Activated naive CD8-positive, alpha-beta T cell treated with anti-CD3 and anti-CD28 coated beads, Interleukin-2, amount 50 U/mL, for 24 hours (primary cell): ENCODE measurements at places on chromosomes 16 and 17.

GRCh38 chr16:683396-684070 lies 601 bp downstream of the JMJD8 start:
- DNase-seq: peak; percentile 31

- DNase-seq: no peak
Measured at GRCh38 chr16:70151391-70151790, 22.2 kb upstream of the CLEC18C start.

GRCh38 chr17:69944406-69944805 lies 130.6 kb upstream of the KCNJ16 start:
- DNase-seq: no peak

- DNase-seq: no peak
Measured at GRCh38 chr16:19963301-19963700, 78.7 kb upstream of the GPRC5B start.

GRCh38 chr17:31736855-31737625 lies 122.0 kb downstream of the COPRS start:
- no peak for DNase-seq

GRCh38 chr17:82963104-82963950 lies 116.1 kb upstream of the METRNL start:
- DNase-seq: peak; percentile 41

DNA sequence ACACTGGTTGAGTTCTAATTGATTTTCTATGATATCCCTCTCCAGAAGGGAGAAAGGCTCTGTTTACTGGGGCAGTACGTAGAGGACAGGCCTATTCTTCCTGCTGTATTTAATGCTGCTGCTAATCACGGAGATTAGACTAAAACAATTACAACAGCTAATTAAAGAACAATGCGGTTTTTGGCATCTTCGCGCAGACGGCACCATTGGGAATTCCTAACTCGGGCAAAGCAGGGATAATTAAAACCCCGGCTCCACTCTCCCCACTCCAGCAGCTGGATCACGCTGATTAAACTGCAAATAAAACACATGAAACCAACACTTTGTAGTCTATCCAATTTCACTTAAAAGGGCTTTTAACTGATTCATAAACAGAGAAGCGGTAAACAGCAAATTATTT lies 147.6 kb downstream of the XYLT1 start:
- no peak for DNase-seq

GRCh38 chr16:85677383-85677967 lies 11.3 kb downstream of the GINS2 start:
- DNase-seq: no peak

DNA sequence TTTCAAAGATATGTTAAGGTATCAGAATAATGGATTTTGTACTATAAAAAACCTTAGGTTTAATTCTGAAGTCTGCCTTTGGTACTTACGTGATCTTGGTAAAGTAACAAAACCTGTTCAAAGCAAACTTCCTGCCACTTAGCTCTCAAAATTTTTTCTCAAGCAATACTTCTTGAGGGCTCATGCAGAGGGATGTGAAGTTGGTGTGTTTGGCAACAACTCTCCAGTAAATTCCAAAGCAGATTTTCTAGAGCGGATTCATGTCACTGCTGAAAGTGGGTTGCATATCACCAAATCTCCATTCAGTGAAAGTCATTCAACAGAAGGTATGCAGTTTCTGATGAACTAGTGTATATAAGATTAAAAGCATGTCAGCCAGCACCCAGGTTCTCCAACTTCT lies 856.7 kb downstream of the CDH8 start:
- no peak for DNase-seq

DNA sequence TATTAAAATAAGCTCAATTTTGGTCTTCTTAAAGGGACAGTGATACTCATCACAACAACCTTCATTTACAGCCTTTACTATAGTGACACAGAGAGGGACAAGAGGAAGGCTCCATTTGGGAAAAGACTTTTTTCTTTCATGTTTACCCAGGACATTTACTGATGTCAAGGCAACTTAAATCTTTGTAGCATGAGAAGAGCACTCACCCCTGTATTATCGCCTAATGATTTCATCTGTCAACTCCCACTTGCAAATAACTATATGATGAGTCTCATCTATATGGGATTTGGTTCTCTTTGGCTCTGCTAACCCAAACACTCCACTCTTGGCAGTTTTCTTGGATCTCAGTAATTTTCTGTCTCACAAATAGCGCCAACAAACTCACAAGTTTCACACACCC lies 24.1 kb downstream of the BLMH start:
- DNase-seq: no peak

GRCh38 chr16:21603928-21604327 lies 4.6 kb downstream of the METTL9 start:
- DNase-seq: no peak

DNA sequence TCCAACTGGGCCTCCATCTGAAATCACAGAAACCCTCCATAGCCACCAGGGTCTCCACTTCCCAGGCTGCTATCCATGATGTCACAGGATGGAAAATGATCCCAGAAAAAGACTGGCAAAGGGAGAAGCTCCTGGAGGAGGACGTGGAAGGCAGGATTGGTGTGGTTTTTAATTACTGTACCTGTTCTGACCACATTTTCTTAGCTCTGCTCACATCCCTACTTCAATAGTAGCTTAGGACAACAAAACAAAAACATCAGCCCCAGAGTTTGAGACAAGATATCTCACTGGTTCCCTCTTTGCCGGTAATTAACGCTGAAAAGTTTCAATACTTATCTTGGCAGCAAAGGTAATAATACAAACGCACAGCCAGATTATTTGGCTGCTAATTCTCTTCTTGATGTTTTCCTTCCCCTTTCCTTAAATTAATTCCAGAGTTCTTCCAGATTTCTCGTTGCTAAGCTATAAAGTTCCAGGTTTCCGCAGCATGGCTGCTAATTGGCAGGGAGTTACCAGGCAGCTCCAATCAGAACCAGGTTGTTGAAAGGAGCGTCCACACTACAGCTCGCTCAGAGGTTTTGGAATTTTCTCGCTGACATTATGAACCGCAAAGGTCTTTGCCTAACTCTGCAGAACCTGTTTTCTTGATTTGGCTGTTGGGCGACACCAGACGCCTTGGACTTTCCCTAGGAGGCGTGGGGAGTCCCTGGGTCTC lies 263.4 kb downstream of the MRTFB start:
- DNase-seq: no peak

- DNase-seq: no peak
Measured at GRCh38 chr16:60064026-60064425, 1329.9 kb upstream of the GOT2 start.

DNA sequence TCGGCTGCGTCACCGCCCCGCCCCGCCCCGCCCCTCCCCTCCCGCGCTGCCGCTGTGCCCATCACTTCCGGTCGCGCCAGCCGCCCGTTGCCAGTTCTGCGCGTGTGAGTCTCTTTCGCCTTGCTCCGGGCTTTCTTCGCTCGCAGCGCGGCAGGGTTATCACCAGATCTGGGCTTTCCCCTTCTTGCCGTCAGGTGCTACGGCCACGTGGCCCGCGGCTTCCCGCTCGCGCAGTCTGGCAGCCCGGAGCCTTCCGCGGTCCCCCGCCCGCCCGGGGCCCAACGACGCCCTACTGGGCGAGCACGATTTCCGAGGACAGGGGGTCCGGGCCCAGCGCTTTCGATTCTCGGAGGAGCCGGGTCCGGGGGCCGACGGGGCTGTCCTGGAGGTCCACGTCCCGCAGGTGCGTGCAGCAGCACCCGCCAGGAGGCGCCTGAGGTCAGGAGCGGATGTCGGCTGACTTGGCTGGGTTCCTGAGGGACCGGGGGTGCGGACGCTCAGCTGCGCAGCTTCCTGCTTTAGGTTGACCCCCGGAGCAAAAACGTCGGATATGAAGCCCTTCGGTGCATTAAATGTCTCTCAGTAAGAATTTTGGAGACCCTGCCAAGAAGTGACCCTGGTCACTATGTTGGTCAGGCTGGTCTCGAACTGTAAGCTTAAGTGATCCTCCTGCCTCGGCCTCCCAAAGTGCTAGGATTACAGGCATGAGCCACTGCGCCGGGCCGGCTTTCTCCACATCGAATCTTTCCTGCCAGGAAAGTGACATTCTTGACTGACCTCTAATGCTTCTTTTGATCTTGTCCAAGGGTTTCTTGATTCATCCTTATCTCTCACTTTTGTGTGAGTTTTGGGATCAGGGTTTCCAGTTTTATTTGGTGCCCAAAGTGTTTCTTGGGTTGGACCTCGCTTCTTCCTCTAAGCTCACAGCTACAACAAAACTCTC lies at the start of gene METTL23:
Gene METTL23 (plus strand): TSS at position 64 of the 943 bp plus-strand sequence. CDS start 2,872 bp downstream, outside the sequence.
- DNase-seq: peak; percentile 86

- DNase-seq: no peak
Measured at GRCh38 chr17:32783602-32784001, 93.3 kb downstream of the MYO1D start.

DNA sequence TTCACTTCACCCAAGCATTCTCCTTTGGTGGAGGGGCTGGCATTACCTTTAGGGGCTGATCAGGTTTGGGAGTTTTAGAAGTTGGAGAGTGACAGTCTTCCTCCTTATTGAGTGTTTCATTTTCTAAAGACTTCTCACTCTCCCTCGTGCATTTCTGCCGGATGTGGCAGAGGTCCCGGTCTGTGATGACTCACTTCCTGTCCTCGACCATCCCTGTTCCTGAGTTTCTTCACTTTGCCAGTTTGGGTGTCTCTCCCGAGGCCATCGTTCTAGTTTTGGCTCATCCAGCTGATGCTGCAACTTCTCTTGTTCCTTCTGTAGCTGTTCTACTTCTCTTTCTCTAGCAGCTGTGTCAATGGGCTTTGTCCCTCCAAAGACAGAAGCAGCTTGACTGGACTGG lies 104.3 kb downstream of the PHKB start:
- no peak for DNase-seq

- no peak for DNase-seq
Measured at GRCh38 chr16:55100100-55100499, 169.4 kb downstream of the IRX5 start.

DNA sequence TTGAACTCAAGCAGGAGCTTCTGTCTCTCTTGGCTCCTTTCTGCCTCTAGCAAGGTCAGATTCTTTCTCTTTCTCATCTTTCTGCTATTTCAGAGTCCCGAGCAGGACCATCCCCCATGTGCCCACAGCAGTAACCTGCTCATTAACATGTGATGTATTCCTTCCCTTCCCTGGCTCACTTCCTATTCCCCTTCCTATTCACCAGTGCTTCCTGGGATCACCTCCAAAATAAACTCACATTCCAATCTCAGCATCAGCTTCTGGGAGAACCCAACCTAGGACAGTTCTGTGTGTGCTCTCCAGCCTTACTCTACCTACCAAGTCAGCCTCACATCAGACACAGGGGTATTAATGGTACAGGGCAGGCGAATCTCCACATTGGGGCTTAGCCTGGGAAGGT lies 546.4 kb upstream of the SALL1 start:
- no peak for DNase-seq

DNA sequence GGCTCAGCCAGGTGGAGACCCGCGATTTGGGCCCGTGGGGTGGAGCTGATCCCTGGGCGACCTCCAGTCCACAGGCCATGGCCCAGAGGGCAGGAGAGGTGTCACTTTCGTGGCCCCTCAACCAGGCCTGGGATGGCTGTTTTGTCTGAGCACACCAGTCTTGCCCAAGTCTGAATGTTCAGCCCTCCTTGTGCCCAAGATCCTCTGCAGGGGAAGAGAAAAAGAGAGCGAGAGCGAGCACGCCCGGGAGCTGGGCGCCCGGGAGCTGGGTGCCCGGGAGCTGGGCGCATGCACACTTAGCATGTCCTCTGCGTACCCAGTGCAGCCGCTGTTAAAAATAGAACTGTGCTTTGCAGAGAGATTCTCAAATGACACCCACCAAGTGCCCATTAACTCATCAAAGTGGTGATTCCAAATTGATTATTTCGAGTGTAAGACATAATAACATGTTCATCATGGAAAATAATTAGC lies 403.3 kb upstream of the TNRC6C start:
- DNase-seq: no peak

DNA sequence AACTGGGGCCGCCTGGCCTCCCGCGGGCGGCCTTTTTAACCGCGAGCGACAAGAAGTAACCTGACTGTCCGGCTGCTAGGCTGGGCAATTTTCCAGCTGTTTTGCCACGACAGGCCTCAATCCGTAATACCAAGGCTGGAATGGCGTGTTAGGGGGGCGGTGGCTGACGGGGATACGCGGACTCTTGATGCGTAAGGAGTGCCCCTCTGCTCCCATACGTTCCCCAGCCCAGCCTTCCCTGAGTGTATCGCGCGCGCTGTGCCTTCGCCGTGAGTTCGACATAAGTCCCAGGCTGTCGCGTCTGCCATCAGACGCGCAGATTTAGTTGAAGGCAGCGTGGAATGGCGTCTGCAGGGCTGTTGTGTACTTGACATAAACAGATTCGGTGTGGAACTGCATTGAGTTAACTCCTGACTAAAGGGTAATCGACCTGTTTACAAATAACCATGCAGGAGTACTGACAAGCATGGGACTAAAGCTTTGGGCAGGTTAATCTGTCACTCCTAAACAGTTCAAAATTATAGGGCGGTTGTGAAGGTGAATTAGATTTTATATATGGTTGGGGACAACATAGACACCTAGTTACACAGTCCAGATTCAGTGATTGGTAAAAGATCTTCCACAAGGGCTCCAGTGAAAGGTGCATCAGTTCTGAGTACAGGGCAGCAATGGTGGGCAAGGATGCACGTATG lies 16.6 kb upstream of the ERN1 start:
- DNase-seq: peak; percentile 51

DNA sequence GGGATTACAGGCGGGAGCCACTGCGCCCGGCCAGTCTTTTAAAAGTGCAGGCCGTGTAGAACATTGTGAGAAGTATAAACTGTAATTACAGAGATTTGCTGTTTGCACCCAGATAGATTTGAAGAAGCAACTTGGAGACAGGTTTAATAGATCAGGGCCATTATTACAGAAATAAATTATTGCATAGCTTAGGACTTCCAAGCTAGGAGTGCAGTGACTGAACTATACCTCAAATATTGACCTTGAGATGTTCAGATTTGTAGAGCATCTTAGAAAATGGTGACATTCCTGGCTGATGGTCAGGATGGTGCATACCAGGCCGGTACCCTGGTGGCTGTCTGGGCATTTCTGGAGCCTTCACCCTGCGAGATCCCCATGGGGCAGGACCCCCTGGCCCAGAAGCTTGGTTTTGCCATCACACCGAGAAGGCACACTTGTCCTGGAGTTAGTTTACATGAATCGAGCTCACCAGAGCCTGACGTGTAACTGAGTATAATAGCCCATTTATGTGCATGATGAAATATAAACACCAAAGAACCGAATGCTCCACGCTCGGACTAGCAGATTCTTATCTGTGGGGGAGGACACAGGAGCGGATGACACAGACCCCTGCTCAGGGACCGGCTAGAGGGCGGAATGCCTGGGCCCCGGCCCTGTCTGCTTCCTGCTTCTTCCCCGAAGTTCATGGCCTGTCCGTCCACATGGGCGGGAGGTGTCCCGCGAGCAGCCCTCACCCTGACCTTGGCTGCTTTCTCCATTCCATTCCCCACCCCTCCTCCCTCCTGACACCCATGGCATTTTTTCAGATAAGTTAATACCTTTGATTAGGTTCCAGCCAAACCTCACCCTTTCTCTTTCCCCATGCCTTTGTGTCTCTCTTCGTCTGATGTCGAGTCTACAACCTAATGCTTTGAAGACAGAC lies 32.1 kb downstream of the CCDC40 start:
- no peak for DNase-seq
